Uterus (tissue), 4 donors: ENCODE measurements at places on chromosomes 12 and 14. TPM values are rescaled to one million over a fixed set of nuclear protein-coding genes. Genes with fewer than 3 reads are reported as not detected.

DNA sequence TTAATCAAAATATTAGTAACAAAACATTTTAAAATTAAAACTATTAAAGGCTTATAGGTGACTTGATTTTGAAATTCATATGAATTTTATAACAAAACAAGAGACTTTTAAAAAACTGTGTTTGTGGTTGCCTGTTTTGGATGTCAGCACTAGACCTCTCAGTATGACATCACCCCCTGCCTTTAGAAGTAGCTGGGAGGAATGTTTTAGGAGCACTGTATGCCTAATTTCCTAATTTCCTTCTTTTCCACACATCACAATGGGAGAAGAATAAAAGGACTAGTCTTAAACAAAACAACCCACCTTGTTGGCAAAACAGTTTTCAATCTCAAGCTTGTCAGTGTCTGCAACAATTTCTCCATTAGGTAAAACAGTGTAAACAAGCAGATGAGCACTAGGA is 48.1 kb upstream of the PZP start:
- no peak for DNase-seq

DNA sequence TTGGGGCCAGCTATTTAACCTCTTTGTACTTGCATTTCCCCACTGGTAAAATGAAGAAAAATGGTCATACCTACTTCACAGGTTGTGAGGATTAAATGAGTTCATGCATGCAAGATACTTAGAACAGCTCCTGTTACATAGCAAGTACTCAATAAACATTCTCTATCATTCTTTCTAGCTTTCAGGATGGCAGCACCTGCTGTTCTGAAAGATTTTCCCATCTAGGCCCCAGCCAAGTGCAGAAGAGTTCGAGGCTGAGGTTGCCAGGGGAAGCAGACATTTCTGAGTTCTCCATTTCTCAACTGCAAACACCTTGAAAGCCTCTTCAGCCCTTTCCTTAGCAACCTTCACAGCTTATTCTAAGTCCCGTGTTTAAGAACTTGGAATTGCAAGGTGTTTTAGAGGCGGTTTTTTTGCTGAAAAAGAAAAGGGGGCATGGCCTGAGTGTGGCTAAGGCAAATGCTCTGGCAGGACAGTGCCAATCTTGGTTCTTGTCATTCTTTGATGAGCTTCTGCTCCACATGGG is 73.0 kb upstream of the PRMT8 start:
- DNase-seq, result no peak

- DNase-seq, result no peak
These were observed 90.4 kb downstream of the MED13L start for GRCh38 chr12:116187151-116187511.

DNA sequence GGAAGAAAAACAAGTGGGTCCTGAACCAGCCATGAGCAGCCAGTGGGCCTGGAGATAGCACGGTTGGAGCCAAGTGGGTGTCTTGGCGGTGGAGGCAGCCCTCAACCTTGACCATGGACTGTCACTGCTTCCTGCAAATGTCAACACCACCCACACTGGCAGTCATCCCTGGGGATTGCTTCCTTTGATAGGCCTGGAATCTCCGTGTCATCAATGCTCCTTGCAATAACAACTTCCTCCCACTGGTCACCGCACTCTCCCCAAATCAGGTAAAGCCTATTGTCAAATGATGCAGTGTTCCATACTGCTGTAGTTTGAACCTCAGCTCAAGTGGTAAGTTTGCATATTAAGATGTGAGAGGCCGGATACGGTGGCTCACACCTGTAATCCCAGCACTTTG is 129.1 kb downstream of the NTF3 start:
- DNase-seq, result no peak

Gene NPFF
- not detected for total RNA-seq

DNA sequence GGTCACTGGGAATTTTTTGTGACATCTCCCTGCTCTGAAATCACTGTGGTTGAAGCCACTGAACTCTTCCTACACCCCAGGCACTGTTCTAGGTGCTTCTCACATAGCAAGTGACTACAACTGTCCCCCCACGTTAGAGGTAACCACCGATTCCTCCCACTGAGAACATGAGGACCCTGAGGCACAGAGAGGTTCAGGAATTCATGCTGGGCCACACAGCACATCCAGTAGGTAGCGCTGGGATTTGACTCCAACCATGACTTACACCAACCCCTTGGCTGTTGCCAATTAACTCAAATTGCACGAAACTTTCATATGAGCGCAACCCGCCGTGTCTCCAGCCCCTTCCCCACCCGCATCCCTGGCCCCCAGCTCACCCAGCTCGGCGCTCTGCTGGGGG is 105.2 kb downstream of the RFLNA start:
- DNase-seq, result no peak
